ENCODE measurements at places on chromosomes 4 and X.

DNA sequence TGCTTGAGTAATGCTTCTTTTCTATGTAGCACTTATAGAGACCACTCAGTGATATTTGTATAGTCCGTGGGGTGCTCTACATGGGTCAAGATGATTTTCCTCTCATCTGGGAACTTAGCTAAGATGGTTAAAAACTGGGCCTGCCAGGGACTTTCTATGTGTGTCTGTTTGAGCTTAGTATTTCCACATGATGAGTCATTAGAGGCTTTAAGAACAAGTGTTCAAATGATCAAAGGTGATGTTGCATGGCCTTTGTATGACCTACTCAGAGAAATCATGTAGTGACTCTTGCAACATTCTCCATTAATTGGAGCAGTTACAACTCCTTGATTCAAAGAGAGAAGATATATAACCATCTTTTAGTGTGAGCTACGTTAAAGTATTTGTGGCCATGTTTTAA, 1480.5 kb upstream of the IGFBP7 start:
- H3K4me1 ChIP-seq: no peaks in the 10 kb centered on the region
- H3K27me3 ChIP-seq: no peaks in the 10 kb centered on the region
- DNase-seq: no peak

- H3K27ac ChIP-seq: no peak overlapping the region
- no peaks in the 10 kb centered on the region for H3K27me3 ChIP-seq
- H3K4me1 ChIP-seq: no peaks in the 10 kb centered on the region
- no peak for DNase-seq
- no peaks in the 10 kb centered on the region for H3K36me3 ChIP-seq
These were observed 278.8 kb upstream of the DIAPH2 start for GRCh38 chrX:96405842-96406241.

- no peaks in the 10 kb centered on the region for H3K4me1 ChIP-seq
- H3K27ac ChIP-seq: no peak overlapping the region
- DNase-seq: no peak
- no peaks in the 10 kb centered on the region for H3K27me3 ChIP-seq
These were observed 355.7 kb upstream of the NOCT start for GRCh38 chr4:138659812-138660316.

GRCh38 chr4:94372991-94373390, 30.4 kb upstream of the HPGDS start:
- H3K27me3 ChIP-seq: no peaks in the 10 kb centered on the region
- H3K4me3 ChIP-seq: no peak overlapping the region
- H3K36me3 ChIP-seq: no peaks in the 10 kb centered on the region
- no peak overlapping the region for H3K27ac ChIP-seq
- H3K4me1 ChIP-seq: no peaks in the 10 kb centered on the region

GRCh38 chr4:127414951-127415606, 217.7 kb upstream of the INTU start:
- no peak overlapping the region for H3K27ac ChIP-seq
- DNase-seq: no peak
- H3K4me1 ChIP-seq: no peaks in the 10 kb centered on the region
- H3K27me3 ChIP-seq: no peaks in the 10 kb centered on the region
- H3K36me3 ChIP-seq: no peaks in the 10 kb centered on the region

- peaks cover 17% of the 10 kb centered on the region for H3K4me1 ChIP-seq
- no peak overlapping the region for H3K27ac ChIP-seq
- no peak overlapping the region for H3K4me3 ChIP-seq
These were observed 134.9 kb upstream of the LEF1 start for GRCh38 chr4:108303488-108304177.

GRCh38 chr4:38366456-38366855, 297.5 kb upstream of the KLF3 start:
- no peaks in the 10 kb centered on the region for H3K27me3 ChIP-seq
- no peaks in the 10 kb centered on the region for H3K4me1 ChIP-seq
- H3K4me3 ChIP-seq: no peak overlapping the region
- no peak overlapping the region for H3K27ac ChIP-seq
- H3K36me3 ChIP-seq: no peaks in the 10 kb centered on the region
- DNase-seq: no peak

GRCh38 chr4:185467101-185467500, 4.4 kb downstream of the CCDC110 start:
- no peak overlapping the region for H3K4me3 ChIP-seq
- no peak for DNase-seq
- H3K4me1 ChIP-seq: peaks cover 11% of the 10 kb centered on the region

DNA sequence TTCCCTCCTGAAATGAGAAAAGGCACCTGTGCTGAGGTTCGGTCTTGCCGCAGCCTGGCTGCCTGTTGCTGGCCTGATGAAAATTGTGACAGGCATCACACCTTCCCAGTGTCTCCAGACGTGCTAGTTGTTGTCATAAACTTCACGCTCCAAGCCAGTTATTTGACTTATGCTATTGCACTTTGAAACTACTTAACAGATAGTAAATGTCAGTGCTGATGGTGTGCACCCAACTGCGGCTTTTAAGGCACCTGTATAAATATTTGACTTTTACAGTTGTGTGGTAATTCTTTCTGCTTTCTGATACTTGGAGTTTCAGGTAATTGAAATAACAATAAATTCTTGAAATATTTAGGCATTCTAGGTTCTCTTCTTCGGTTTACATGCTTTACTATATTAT, 1.8 kb downstream of the WWC2 start:
- H3K27me3 ChIP-seq: peaks cover 18% of the 10 kb centered on the region
- peaks cover 16% of the 10 kb centered on the region for H3K4me1 ChIP-seq
- DNase-seq: no peak
- no peak overlapping the region for H3K27ac ChIP-seq
- H3K36me3 ChIP-seq: no peaks in the 10 kb centered on the region

DNA sequence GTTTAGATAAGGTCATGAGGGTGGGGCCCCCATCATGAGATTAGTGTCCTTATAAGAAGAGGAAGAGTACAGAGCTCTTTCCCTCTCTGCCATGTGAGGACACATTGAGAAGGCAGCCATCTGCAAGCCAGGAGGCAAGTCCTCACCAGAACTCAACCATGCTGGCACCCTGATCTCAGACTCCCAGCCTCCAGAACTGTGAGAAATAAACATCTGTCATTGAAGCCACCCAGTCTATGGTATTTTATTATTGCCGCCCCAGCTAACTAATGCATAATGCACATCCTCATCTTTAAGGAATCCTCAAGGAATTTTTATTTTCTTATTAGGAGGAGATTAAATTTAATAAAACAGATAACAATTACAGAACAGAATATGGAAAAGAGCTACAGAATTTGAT, 16.7 kb upstream of the EXOSC9 start:
- no peaks in the 10 kb centered on the region for H3K4me1 ChIP-seq
- no peaks in the 10 kb centered on the region for H3K27me3 ChIP-seq
- H3K27ac ChIP-seq: no peak overlapping the region
- H3K36me3 ChIP-seq: no peaks in the 10 kb centered on the region
- H3K4me3 ChIP-seq: no peak overlapping the region
